ENCODE measurements at places on chromosomes 7 and 10.

- no peak for DNase-seq
These were observed 2.2 kb upstream of the STRIP2 start for GRCh38 chr7:129431911-129432643.

DNA sequence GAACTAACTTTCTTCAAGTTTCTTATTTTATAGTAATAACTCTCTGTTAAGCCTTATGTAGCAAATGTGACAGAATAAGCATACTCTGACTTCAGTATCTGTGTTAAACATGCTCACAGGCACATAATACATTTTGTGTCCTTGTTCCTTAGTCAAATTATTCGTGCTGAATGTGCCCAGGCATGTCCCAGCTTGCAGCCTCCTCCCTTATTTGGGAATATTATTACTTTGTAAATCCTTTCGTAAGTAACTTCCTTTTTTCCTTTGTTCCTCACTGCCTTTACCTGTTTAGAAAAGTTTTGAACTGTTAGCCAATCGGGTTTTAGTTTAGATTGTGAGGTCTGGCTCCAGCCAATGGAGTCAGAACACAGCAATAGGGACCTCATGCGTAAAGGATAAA, 46.9 kb downstream of the GALNT11 start:
- no peak for DNase-seq

DNA sequence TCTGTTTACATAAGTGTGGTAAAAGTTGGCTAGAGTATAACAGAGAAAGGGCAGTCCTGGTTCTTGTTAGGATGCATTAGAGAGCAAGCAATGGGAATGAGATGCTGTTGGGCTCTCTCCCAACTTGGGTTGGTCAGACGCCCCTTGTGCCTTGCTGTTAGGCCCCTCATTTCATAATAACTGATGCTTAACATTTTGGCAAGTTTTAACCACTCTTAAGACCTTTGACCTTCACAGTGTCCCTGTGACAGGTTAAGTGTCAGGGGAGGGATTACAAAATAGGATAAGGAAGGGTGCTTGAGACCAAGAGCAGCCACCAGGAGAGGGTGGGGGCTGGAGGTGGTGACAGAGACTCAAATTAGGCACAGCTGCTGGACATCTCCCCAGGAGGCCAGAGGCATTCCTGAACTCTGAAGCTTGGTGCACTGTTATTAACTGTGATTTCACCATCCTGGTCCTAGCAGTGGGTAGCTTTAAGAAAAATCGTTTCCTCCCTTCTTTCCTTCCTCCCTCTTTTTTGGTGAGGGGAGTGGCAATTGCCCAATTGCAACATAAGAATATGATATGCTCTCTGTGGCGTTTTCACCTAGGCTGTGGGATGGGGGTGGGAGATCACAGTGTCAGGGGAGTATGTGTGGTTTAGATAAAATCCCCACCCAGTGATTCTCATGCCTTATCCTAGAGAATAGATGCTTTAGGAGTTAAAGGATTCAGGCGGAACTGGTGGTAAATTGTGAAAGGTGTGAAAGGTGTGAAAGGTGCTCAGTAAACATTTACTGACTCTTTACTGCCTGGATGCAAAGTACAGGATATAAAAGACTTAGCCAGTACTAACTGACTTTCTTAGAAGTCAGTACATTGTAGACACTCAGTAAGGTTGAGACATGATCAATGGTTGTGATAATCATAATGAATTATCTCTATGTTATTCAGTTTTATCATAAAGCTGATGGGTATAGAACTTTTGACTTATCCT, 270.5 kb downstream of the BICC1 start:
- DNase-seq = no peak

- DNase-seq = no peak
These were observed 607.6 kb upstream of the PFKP start for GRCh38 chr10:2459713-2460112.

- DNase-seq = no peak
These were observed 195.0 kb downstream of the PHF14 start for GRCh38 chr7:11168650-11169170.
